ENCODE measurements at places on chromosomes 12 and 14.

DNA sequence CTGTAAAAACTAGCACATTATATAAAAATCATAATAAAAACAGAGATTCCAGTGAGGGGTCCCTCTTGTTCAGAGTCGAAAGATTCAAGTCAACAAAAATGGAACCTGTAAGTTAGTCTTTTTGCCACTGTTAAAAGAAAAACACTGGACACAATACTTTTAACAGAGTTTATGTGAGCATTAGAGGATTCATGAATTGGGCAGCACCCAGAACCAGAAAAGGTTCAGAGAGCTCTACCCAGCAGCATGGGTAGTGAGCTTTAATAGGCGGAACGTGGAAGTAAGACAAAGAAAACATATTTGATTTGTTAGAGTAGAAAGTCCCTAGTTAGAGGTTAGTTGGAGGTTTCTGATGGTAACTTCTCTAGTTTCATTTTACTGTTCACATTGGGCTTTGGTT, 476.8 kb downstream of the RGS6 start:
- no peak for DNase-seq

- peak; percentile 57 for DNase-seq
Measured at GRCh38 chr14:24307575-24308341, at the start of gene CIDEB. CIDEB (minus strand) TSS chr14:24307977; CDS start chr14:24307858, 119 bp downstream.

- peak; percentile 17 for DNase-seq
Measured at GRCh38 chr12:13233830-13234641, 37.5 kb downstream of the EMP1 start.

- DNase-seq = no peak
Measured at GRCh38 chr14:77356899-77357298, 20.0 kb downstream of the TMED8 start.

DNA sequence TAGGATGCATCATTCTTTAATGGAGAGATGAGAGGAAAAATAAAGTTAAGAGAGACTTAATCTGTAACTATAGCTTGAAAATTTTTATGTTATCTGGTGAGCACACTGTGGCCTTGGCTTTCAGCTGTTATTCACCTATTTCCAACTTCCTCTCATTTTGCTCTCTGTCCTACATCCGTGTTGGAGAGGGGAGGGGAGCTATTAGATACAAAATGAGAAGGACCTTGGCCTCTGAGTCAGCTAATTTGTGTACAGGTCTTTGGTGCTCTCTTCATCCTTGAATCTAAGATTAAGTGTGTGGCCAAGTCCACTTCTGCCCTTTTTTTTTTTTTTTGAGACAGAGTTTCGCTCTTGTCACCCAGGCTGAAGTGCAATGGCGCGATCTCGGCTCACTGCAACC, 887 bp upstream of the APOBEC1 start:
- no peak for DNase-seq

GRCh38 chr12:114726092-114726710, 42.2 kb upstream of the TBX3 start:
- no peak for DNase-seq

GRCh38 chr14:39454906-39455539, 22.8 kb upstream of the FBXO33 start:
- DNase-seq = no peak

DNA sequence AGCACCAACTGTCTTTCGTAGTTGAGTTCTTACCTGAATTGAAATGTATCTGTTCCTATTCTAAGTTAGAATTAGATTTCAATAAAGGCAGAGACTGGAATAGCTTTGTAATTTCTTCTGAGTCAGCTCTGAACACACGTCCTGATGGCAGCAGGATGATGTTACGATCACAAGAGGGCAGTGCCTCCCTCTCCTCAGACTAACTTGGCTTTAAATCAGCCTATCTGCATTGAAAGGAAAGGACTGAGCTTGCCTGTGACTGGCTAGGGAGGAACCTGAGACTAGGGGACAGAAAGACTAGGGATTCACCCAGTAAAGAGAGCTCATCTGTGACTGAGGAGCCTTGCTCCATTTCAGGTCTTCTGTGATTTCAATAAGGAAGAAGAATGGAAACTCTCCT, 323.7 kb upstream of the OR4E1 start:
- DNase-seq = peak; percentile 53

DNA sequence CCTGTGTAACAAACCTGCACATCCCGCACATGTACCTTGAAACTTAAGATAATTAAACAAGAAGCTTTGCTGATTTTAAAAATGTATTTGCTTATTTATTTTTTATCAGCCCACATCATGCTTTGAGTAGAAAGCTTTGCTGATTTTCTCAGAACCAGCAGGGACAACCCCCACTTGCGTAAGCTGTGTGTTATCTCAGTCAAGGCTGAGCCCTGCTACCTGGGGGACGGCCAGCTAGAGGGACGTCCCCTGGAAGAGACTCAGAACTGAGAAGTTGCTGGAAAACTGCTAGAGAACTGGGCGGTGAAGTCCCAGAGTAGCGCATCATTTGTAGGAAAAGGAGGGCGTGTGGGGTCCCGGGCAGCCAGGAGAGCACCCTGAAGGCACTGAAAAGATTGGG, 4.1 kb upstream of the PLEK2 start:
- DNase-seq = no peak

GRCh38 chr12:113387631-113388030, 16.1 kb downstream of the SDS start:
- no peak for DNase-seq

DNA sequence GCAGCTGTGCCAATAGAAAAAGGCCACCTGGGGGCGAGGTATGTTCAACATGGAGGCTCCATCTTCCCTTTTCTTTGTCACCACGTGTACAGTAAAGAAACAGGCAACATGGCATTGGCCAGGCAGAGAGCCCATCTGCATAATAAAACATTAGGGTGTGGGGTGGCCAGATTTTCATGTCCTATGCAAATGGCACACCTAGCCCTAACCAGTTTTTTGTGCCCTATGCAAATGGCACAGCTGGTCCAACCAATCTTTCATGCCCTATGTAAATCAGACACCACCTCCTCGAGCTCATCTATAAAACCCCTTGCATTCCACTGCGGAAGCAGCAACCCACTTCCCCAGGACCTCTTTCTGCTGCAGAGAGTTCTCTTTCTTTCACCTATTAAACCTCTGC, 149.1 kb upstream of the RGS6 start:
- no peak for DNase-seq

- DNase-seq = no peak
Measured at GRCh38 chr14:23045419-23046357, 3.7 kb downstream of the PSMB11 start.

Data from pons (tissue), 1 donor.